Right atrium auricular region (tissue), 2 donors: ENCODE measurements at places on chromosomes 4 and X.

DNA sequence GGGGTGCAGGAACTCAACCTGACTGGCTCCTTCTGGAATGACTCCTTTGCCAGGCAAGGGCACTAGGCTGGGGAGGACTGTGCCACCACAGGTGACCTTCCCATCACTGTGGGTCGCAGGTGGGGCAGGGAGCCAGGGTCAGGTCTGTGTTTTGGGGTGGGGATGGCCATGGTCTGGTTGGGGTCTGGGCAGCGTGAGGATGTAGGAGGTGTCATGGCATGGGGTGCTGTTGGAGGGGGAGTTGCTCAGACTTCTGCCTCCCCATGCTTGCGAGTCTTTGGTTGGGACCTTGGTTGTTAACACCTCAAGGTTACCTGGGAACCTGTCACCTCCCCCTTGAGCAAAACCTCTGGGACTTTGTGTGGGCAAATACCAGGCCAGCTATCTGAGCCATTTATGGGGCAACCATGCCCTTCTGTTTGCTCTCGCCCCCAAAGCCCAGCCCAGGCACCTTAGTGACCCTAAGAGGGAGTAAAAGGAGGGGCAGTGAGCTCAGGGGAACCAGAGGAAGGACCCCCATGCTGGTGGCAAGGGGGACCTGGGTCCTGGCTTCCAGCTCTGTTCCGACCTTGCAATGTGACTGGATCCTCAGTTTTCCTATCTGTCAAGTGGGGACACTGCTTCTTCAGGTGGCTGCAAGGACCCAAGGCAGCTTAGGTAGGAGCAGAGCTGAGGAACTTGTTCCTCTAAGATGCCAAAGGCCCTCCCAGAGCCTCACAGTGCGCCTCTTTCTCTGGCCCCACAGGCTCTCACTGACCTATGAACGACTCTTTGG, 2.4 kb upstream of the GDI1 start:
- H3K27ac ChIP-seq, result no peak overlapping the region
- peaks cover 15% of the 10 kb centered on the region for H3K36me3 ChIP-seq
- H3K4me3 ChIP-seq, result no peak overlapping the region
- DNase-seq, result no peak

GRCh38 chr4:98716796-98717195, 58.4 kb upstream of the TSPAN5 start:
- no peak for DNase-seq
- H3K4me3 ChIP-seq, result no peak overlapping the region
- H3K36me3 ChIP-seq, result no peaks in the 10 kb centered on the region
- H3K27ac ChIP-seq, result no peak overlapping the region
- H3K4me1 ChIP-seq, result no peaks in the 10 kb centered on the region
- no peaks in the 10 kb centered on the region for H3K27me3 ChIP-seq

DNA sequence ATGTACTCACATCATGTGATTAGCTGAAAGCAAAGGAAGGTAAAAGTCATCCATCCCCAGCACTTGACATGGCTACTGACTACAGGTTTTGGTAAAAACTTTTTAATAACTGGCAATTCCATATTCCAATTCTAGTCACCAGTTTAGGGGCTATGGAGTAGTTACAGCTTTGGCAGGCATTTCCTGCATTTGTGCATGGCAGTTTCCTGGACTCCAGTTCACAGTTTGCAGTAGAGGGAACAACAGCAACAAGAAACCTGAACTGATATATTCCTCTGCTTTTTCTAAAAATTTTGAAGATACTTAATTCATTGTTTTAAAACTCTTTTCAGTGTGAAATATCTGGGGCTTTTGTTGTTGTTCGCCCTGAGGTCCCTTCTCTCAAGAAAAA, 184.3 kb downstream of the PPP3CA start:
- DNase-seq, result no peak
- H3K27me3 ChIP-seq, result no peaks in the 10 kb centered on the region
- H3K27ac ChIP-seq, result no peak overlapping the region
- no peaks in the 10 kb centered on the region for H3K4me1 ChIP-seq
- H3K36me3 ChIP-seq, result no peaks in the 10 kb centered on the region
- no peak overlapping the region for H3K4me3 ChIP-seq

GRCh38 chr4:85126991-85127591, 160.6 kb upstream of the WDFY3 start:
- H3K4me1 ChIP-seq, result no peaks in the 10 kb centered on the region
- no peaks in the 10 kb centered on the region for H3K27me3 ChIP-seq
- no peak overlapping the region for H3K27ac ChIP-seq
- DNase-seq, result no peak
- H3K4me3 ChIP-seq, result no peak overlapping the region

DNA sequence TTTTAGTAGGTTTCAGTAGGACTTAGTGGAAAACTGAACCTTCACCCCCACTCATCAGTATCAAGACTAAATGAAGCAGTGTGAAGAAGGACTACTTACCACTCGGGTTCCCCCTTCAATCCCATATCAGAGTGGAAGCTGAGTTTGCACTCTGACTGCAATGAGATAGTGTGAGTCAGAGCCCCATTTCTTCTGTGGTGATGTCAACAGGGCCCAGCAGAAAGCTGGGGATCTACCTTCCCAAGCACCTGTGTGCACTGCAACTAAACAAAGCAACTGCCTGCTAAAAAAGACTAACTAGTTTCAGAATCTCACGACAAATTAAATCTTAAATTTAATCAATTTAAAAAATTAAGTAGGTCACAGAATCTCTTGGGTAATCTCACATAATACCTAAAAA, 1837.0 kb upstream of the PCDH7 start:
- H3K36me3 ChIP-seq, result no peaks in the 10 kb centered on the region
- no peaks in the 10 kb centered on the region for H3K27me3 ChIP-seq
- no peaks in the 10 kb centered on the region for H3K4me1 ChIP-seq
- H3K4me3 ChIP-seq, result no peak overlapping the region
- H3K27ac ChIP-seq, result no peak overlapping the region

- H3K27me3 ChIP-seq, result no peaks in the 10 kb centered on the region
- H3K36me3 ChIP-seq, result no peaks in the 10 kb centered on the region
- no peak for DNase-seq
- no peak overlapping the region for H3K4me3 ChIP-seq
- no peaks in the 10 kb centered on the region for H3K4me1 ChIP-seq
Measured at GRCh38 chrX:139222511-139223200, 307.9 kb upstream of the F9 start.

DNA sequence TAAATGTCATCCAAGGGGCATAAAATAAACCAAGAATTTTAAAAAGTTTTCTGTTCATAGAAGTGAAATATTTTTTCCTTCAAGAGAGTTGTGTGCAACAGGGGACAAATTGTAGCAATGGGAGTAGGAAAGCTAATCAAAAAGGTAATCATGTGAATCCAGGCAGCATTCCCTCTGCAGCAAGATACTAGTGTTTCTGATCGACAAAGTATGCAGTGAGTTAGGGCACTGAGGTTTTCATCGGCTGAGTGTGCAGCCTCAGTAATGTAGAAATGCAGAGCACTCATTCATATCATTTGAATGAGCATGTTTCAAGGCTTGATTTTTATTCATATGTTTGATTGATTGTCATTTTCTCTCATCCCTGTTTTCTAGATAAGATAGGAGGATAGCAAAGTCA, 321.7 kb downstream of the PCDH7 start:
- H3K27me3 ChIP-seq, result no peaks in the 10 kb centered on the region
- H3K36me3 ChIP-seq, result no peaks in the 10 kb centered on the region
- no peaks in the 10 kb centered on the region for H3K4me1 ChIP-seq
- H3K27ac ChIP-seq, result no peak overlapping the region
- no peak overlapping the region for H3K4me3 ChIP-seq

DNA sequence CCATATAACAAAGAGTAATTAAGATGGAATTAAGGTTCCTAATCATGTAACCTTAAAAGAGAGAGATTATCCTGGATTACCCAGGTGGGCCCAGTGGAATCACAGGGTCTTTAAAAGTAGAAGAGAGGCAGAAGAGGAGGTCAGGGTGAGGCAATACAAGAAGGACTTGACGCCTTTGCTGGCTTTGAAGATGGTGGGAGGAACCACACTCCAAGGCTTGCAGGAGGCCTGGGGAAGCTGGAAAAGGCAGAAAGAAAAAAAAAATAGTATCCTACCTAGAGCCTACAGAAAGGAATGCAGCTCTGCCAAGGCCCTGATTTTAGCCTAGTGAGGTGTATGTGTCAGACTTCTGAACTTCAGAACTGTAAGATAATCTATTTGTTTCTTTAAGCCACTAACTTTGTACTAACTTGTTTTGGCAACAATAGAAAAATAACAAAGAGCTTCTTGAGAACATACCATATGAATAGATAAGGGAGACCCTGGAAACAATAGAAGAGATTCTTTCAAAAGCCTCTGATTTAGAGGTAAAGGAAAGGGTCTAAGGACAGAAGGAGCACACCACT, 229.9 kb upstream of the TTC29 start:
- DNase-seq, result no peak
- peaks cover 21% of the 10 kb centered on the region for H3K4me1 ChIP-seq
- H3K27ac ChIP-seq, result no peak overlapping the region
- no peaks in the 10 kb centered on the region for H3K27me3 ChIP-seq

DNA sequence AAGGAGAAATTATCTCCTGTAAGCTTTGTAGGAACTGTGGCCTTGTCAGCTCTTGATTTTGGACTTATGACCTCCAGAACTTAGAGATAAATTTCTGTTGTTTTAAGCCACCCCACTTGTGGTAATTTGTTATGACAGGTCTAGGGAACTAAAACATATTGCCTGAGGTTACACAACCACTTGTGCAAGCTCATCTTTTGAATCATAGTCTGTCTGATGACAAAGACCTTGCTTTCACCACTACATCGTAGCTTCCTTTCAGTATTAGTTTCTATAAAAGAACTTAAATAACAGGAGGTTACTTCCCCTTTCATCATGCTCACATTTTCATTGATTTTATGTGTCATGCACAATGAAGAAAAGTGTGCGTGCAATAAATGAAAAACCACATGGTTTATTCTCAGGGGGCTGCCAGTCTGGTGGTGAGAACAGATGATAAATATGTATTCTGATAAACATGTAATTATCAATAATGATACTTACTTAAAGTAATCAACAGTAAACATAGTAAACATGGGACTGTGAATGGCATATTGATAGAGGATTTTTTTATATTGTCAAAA, 690.0 kb upstream of the HS3ST1 start:
- no peaks in the 10 kb centered on the region for H3K36me3 ChIP-seq
- no peaks in the 10 kb centered on the region for H3K4me1 ChIP-seq
- no peak overlapping the region for H3K27ac ChIP-seq
- H3K27me3 ChIP-seq, result no peaks in the 10 kb centered on the region

GRCh38 chr4:67879486-67879885, 4.3 kb downstream of the TMPRSS11D start:
- H3K36me3 ChIP-seq, result no peaks in the 10 kb centered on the region

GRCh38 chr4:113766882-113767281, 5.3 kb upstream of the CAMK2D start:
- H3K27ac ChIP-seq, result no peak overlapping the region
- no peak overlapping the region for H3K4me3 ChIP-seq
- H3K36me3 ChIP-seq, result no peaks in the 10 kb centered on the region
- no peak for DNase-seq
- no peaks in the 10 kb centered on the region for H3K27me3 ChIP-seq

DNA sequence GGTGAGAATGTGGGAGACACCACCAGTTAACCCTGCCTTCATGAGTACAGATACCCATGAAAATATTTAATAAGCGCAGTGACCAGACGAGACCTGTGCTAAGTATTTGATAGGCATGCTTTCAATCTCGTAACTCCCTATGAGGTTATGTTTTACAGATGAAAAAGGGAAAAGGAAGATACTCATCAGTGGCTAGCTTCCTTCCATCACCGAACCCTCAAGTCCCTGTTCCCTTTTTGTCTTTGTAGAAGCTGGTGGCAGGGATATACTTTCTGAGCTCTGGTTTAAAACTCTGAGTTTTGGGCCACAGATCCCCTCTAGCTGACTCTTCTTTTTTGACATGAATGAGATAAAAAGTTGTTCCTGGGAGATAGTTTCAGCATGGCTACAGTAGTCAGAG, 26.3 kb downstream of the AFF1 start:
- H3K27me3 ChIP-seq, result no peaks in the 10 kb centered on the region
- H3K4me3 ChIP-seq, result no peak overlapping the region
- peak overlapping the region; percentile 44 for H3K27ac ChIP-seq
- no peak for DNase-seq
- H3K36me3 ChIP-seq, result no peaks in the 10 kb centered on the region
- H3K4me1 ChIP-seq, result peaks cover 32% of the 10 kb centered on the region

GRCh38 chrX:136196691-136197155, 49.4 kb downstream of the FHL1 start:
- peak overlapping the region; percentile 84 for H3K27ac ChIP-seq
- peaks cover 27% of the 10 kb centered on the region for H3K36me3 ChIP-seq
- H3K27me3 ChIP-seq, result no peaks in the 10 kb centered on the region
- H3K4me1 ChIP-seq, result no peaks in the 10 kb centered on the region
- DNase-seq, result no peak
- H3K4me3 ChIP-seq, result peak overlapping the region; percentile 30

GRCh38 chr4:54566608-54567007, 91.1 kb upstream of the KIT start:
- H3K27ac ChIP-seq, result no peak overlapping the region
- no peak overlapping the region for H3K4me3 ChIP-seq
- H3K36me3 ChIP-seq, result no peaks in the 10 kb centered on the region
- no peaks in the 10 kb centered on the region for H3K27me3 ChIP-seq
- DNase-seq, result no peak

- H3K36me3 ChIP-seq, result no peaks in the 10 kb centered on the region
- DNase-seq, result no peak
- H3K27me3 ChIP-seq, result no peaks in the 10 kb centered on the region
- no peaks in the 10 kb centered on the region for H3K4me1 ChIP-seq
- no peak overlapping the region for H3K27ac ChIP-seq
Measured at GRCh38 chrX:74408304-74408703, 13.0 kb upstream of the SLC16A2 start.

DNA sequence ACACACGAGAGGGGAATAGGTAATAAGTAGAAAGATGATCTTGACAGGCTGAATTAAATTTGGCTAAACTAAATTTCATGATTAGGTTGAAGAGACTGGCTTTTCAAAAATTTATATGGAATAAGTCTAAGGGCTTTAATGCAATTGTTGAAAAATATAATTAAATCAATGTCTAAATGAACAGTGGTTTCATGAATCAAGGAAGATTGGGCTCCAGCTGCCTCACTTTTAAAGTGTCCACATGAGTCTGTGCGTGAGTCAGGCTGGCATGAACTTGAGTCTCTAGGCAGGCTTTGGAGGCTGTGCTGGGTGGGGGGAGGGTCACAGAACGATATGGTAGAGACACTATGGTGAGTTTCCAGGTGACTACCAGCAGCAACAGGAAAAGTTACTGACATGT, 111.9 kb downstream of the SORBS2 start:
- DNase-seq, result no peak
- H3K36me3 ChIP-seq, result no peaks in the 10 kb centered on the region
- peak overlapping the region; percentile 57 for H3K27ac ChIP-seq
- peaks cover 38% of the 10 kb centered on the region for H3K4me1 ChIP-seq
- no peak overlapping the region for H3K4me3 ChIP-seq
- H3K27me3 ChIP-seq, result no peaks in the 10 kb centered on the region

DNA sequence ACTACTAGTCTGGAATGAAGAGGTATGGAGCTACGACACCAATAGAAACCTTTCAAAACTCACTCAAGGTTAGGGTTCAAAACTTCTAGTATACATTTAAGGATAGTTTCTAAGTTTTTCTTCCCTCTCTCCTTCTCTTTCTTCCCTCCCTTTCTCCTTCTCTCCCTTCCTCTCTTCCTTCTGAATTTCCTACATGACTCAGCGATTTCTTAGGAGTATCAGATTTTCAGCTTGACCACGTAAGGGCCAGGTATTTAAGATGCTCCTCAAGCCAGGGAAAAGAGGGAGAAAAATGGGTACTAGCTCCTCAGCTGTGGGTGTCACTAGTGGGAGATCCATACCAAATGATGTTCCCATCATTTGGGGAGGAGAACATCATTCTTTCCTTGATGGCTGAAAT, 55.9 kb upstream of the FTHL17 start:
- no peaks in the 10 kb centered on the region for H3K27me3 ChIP-seq
- no peak overlapping the region for H3K4me3 ChIP-seq
- no peak overlapping the region for H3K27ac ChIP-seq
- DNase-seq, result no peak

GRCh38 chrX:112688242-112688641, 8.5 kb upstream of the LHFPL1 start:
- H3K36me3 ChIP-seq, result no peaks in the 10 kb centered on the region
- H3K4me1 ChIP-seq, result no peaks in the 10 kb centered on the region
- no peak for DNase-seq
- H3K27ac ChIP-seq, result no peak overlapping the region
- no peaks in the 10 kb centered on the region for H3K27me3 ChIP-seq
